Heart left ventricle (tissue), 16 donors: ENCODE measurements at places on chromosomes 1 and 21. TPM values are rescaled to one million over a fixed set of nuclear protein-coding genes. Genes with fewer than 3 reads are reported as not detected.

- no peak for DNase-seq
Measured at GRCh38 chr1:25030674-25031589, 100.9 kb upstream of the RUNX3 start.

- DNase-seq, result no peak
Measured at GRCh38 chr1:53590104-53590503, 130.9 kb downstream of the DMRTB1 start.

- DNase-seq, result peak; percentile 49
Measured at GRCh38 chr21:36104317-36105300, 30.3 kb upstream of the CBR3 start.

Gene ABCG1
- 11.1 TPM for total RNA-seq
